ENCODE measurements at places on chromosomes 16 and 17.
A peak's percentile ranks its signal among the peaks of the same experiment; 100 is the strongest.

GRCh38 chr16:85190572-85190971 is 78.3 kb upstream of the CIBAR2 start:
- no peak for DNase-seq

- no peak for DNase-seq
Measured at GRCh38 chr17:44608727-44609435, 47.4 kb upstream of the MEIOC start.

DNA sequence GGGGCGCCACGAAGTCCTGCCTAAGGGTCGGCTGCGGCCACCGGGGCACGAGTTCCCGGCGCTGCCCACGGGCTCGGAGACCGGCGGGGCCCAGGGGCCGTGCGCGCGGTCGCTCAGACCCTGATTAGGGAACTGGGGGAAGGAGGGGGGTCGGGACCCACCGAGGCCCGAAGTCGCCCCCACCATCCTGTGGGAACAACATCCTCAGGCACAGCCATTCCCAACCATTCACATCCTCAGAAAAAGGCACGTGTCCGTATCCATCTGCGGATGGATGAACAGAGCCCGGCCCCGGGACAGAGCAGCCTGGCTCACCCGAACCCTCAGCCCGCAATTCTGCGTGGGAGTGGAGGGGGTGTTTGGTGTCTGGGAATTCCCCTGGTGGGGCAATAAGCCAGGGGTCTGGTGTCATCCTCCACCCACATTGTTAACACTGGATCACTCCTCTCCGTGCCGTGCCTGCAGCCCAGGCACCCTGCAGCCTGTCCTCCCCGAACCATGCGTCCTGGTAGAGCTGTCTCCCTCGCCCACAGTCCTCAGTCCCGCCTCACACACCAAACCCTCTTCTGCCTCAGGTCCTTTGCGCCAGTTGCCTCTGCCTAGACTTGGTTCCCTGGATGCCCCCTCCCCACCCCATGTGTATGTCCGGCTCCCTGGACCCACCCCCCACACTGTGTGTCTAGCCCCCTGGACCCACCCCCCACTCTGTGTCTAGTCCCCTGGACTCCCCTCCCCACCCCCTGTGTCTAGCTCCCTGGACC is 789 bp upstream of the CCDC57 start:
- no peak for DNase-seq

GRCh38 chr16:73887911-73888310 is 408.7 kb upstream of the PSMD7 start:
- DNase-seq, result no peak

DNA sequence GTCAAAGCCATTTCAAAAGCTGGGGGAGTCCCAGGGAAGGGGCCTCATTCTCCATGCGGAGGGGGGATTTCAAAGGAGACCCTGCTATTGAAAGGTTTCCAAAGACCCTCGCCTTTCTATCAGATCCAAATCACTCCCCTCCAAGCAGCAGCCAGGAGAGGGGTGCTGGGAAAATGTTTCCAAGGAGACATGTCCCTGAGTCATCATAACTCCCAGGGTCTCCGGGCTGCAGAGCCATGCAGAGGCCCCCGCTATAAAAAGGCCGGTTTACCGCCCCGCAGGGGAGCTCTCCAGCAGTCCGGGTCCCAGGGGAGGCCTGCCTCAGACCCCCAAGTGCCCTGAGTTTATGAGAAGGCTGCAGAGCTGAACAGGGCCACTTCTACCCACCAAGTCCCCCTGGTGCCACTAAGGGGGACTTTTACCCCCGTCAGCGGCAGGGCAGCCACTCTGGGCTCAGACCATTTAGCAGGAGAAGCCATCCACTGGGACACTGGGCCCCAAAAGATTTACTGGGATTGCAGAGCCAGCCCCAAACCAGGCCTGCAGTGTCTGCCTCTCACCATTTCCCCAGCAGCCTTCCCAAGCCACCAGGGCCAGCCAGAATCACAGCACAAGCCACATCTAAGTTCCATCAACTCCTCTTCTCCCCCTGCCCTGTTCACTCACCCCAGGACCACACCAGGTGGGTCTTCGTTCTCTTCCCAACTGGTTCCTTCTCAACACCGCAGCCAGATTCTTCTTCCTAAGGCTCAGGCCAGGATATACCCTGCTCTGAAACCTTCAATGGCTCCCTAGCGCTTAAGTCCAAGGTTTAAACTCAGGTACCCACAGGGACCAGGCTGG is 234.4 kb downstream of the ZNF423 start:
- no peak for DNase-seq

DNA sequence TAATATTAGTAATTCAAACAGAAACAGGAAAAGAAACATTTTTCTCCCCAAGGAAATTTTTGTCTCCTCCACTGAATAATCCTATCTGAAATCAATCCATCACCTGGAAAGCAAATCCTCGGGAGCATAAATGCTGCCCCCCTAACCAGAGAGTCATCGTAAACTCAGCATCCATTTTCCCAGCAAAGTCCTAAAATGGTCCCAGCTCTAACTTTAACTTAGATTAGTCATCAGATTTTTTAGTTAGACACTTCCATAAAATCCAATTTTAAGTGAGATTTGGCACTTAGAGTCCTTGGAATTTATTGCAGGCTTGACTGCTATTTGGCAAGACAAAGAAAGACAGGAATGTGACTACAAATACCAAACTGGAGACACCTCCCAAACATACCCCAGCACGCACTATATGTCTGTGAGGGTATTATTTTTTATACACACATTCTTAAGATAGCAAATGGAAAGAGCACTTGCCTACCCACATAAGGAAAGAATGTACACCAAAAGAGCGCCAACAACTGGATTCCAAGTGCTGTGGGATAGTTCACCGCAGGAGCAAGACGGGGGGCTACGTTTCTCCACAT is 15.4 kb downstream of the SCO1 start:
- no peak for DNase-seq

DNA sequence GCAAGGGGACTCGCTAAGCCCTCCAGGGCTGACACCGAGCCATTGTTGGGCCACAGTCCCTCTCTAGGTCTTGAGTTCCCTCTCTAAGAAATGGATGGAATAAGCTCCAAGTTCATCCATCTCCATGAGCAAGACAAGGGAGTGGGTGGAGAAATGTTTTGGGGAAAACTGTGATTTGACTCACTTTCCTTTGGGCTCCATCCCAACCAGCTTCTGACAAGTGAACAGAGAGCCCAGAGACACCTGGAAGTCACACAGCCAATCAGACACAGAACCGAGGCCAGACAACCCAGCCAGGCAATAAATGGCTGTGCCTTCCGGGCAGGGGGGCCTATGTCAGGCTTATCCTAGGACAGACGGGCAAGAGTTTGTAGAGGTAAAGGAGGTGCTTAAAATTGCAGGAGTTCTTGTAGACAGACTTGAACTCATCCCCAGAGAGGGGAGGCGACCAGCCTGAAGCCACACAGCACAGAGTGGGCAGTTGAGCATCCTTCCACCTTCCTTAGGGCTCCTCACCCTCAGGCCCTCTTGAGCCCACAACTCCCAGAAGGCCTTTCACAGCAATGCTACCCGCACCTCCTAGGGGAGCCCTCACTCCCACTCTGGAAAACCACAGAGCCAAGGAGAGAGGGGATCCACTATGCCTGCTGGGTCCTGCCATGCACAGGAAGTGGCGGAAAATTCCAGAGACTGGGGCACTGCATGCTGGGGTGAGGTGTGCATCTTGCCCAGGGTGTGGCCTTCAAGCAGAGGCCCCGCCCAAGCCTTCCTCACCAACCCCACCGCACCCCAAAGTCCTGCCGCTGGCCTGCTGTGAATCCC is 9.5 kb upstream of the FAM83G start:
- DNase-seq, result no peak

- DNase-seq, result no peak
Measured at GRCh38 chr17:66322764-66323163, 20.4 kb downstream of the PRKCA start.

DNA sequence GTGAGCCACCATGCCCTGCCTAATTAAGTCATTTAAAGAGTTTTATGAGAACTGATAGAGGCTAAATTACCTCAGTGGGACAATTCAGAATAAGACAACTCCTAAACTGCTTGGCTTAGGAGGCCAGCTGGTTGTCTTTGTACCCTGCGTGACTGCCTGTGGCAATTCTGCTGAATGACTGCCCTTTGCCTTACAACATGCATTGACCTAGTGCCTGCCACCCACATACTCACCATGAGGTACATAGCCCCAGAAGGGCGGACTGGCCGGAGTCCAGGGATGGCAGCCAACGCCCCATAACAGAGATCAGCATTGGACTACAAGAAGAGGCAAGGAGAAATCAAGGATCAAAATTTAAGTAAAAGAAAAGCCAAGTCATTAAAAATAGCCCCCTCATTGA is 7.3 kb downstream of the TAT start:
- no peak for DNase-seq

GRCh38 chr16:88905563-88905962 is 39.1 kb upstream of the PABPN1L start:
- DNase-seq, result no peak

DNA sequence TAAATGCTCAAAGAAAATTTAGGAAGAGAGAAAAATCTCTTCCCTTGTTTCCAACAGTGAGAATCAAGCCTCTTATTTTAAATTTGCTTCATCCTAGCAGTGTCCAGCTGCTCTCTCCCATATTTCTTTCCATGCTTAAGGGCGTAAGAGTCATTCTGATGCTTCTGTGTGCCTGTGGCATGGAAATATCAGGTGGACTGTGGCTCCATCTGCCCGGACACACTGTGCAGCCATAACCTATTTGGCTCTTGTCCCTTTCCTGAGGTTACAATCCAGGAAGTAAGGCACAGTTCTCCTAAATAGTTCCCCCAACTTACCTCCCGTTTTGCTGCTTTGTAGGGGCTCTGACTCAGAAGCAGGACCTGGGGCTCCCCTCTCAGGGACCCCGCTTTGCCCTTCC is 6.3 kb upstream of the KRT222 start:
- no peak for DNase-seq

DNA sequence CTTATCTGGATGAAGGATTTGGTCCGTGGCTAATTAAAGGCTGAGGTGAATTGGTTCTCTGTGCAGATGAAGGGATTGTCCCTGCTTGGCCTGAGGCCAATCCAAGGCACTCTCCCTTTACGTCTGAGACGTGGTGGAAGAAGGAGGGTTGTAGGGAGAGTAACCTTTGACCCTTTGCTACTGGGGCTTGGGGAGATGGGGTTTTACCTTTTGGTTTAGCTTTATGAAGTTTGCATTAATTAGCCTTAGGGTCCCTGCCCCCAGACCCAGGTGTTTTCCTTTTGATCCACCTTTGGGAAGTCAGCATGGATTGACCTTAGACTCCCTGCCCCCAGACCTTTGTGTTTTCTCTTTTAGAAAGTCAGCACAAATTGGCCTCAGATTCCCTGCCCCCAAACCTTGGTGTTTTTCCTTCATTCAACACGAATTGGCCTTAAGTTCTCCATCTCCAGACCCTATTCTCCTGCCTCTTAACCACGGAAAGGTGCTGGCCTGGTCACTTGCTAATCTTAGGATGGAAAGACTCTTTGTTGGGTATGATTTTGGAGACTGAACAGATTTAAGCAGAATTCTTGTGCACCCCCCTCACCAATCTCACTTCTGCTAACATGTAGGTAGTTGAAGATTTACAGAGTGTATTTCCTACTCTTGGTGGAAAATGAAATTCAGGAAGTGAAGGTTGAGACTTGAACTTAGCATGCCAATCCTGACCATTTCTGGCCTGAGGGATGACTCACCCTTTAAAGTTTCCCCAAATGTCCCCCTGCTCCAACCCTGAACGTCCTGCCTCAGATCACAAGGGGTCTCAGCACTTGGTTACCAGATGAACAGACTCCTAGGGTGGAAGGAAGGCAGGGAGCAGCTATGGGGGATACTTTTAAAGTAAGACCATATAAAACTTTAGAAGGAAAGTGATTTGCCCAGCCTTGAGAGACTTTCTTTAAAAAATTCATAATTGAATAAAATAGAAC is 23.1 kb upstream of the MMD start:
- DNase-seq, result no peak

DNA sequence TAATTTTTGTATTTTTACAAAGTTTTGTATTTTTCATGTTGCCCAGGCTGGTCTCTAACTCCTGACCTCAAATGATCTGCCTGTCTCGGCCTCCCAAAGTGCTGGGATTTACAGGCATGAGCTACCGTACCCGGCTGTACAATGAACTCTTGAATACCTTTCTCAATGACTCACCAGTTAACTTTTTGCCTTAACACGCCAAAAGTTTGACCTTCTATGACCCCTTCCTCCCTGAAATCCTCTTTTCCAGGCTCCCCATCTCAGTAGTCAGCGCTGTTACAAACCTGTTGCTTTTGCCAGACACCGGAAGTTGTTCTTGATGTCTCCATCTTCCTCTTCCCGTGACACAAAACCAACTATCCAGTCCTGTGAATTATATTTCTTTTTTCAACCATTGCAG is 158.1 kb upstream of the ASIC2 start:
- DNase-seq, result no peak

DNA sequence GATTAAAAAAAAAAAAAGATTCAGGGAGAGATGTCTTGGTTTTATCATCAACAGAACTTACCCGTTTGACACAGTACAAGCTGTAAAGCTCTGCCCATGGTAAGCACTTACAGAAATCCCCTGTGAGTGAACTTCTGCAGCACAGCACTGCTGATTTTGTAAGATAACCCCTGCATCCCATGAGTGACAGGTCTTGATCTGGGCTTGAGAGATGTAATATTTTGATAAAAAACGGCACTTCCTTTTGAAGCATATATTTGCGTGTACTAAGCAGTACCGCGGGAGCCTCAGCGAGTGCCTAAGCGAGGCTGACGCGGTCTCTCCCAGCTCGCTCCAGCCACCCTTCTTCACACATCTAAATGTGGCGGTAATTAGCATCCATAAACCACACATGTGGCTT is 50.5 kb downstream of the IKZF3 start:
- peak; percentile 47 for DNase-seq

DNA sequence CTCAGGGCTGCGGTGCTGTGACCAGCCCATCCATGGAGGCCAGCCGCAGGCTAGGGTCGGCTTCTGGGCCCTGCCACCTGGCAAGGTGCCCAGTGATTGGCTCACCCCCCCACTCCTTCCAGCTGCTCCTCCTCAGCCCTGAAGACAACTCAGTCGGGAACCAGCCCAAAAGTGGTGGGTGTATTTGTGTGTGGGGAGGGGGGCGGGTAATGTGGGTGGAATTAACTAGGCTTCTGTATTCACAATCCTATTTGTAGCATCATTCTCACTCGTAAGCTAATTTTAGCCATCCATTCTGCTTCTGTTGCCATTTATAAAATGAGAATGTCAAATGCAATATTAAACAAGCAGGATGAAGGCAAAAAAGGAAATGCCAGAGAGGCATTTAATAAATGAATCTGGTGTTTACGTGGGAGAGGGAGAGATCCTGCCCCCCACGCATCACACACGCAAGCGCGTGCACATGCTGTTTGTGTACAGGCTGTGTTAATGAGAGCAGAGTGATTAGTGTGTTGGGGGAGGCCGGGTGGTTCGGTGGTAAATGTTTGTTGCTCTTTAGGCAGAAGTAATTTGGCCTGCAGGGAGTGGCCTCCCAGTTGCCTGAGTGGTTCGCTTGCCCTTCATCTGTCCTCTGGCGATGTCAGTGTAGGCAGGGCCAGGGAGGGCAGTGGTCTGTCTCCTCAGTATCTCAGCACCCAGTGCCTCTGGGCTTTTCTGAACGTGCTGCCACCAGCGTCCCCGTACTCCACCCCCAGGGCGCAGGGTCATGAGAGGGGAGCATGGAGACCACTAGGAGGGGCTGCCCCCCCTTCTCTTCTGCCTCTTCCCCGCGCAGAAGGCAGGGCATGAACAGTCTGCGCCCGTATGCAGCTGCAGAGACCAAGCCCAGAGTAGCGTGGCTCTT is 140.1 kb downstream of the CCDC182 start:
- DNase-seq, result no peak

- no peak for DNase-seq
Measured at GRCh38 chr16:53053967-53054669, 673 bp upstream of the CHD9 start.
